Subcutaneous adipose tissue (tissue), 4 donors: ENCODE measurements at places on chromosomes 6 and 20. TPM values are rescaled to one million over a fixed set of nuclear protein-coding genes. Genes with fewer than 3 reads are reported as not detected.

CFAP61 gene
- 2.1 TPM for total RNA-seq

HS3ST5 gene
- total RNA-seq, result not detected

ADGRF4 gene
- total RNA-seq, result not detected

ZNF334 gene
- 0.44 TPM for total RNA-seq

ENPP1 gene
- 67.0 TPM for total RNA-seq
